ENCODE measurements at places on chromosomes 3 and 15. TPM values are rescaled to one million over a fixed set of nuclear protein-coding genes. Genes with fewer than 3 reads are reported as not detected.
A peak's percentile ranks its signal among the peaks of the same experiment; 100 is the strongest.

The LIPH gene
- total RNA-seq: not detected

The KCNMB2 gene
- not detected for total RNA-seq

DNA sequence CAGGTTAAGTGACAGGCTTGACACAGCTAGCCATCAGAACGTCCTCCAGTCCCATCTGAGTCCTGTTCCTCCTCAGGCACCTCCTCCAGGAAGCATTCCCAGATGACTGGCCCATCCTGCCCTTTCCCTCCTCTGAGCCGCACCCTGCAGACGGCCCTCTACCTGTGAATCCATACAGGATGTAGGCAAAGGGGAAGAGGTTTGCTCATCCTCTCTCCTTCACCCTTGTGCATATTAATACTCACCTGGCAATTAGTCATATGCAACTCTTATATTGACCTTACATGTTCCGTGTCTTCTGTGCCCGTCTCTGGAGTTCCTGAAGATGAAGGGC, 61.9 kb downstream of the SMAD3 start:
- no peak for DNase-seq
- H3K36me3 ChIP-seq: no peaks in the 10 kb centered on the region
- H3K27ac ChIP-seq: no peak overlapping the region
- H3K4me3 ChIP-seq: no peak overlapping the region
- H3K27me3 ChIP-seq: no peaks in the 10 kb centered on the region

DNA sequence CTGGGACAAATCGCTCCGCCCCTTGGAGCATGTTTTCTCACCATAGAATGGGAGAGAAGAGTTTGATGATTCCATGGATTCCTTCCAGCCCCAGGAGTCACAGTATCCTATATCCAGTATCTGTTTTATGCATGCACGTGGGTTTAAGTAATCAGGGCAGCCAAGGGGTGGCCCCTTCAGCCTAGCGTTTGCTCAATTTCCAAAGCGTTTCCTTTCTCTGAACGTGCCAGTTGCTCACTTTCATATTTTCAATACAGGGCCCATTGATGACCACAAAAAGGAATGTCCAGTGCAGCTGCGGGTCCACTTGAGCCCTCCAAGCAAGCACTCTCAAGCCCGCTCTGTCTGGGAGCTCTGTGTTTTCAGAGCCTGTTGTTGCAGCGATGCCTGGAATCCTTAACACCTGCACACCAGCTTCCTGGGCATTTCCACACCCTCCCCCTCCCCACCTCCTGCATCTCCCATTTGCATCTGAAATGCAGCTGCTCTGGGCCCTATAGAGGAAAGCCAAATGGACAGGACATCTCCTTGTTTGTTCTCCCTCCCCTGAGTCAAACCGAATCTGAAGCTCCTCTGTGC, 164.3 kb upstream of the LPP start:
- no peak overlapping the region for H3K27ac ChIP-seq
- H3K36me3 ChIP-seq: no peaks in the 10 kb centered on the region
- no peaks in the 10 kb centered on the region for H3K27me3 ChIP-seq
- no peak overlapping the region for H3K4me3 ChIP-seq
- H3K4me1 ChIP-seq: peaks cover 58% of the 10 kb centered on the region
- DNase-seq: no peak

The TAGLN3 gene
- total RNA-seq: 0.89 TPM

DNA sequence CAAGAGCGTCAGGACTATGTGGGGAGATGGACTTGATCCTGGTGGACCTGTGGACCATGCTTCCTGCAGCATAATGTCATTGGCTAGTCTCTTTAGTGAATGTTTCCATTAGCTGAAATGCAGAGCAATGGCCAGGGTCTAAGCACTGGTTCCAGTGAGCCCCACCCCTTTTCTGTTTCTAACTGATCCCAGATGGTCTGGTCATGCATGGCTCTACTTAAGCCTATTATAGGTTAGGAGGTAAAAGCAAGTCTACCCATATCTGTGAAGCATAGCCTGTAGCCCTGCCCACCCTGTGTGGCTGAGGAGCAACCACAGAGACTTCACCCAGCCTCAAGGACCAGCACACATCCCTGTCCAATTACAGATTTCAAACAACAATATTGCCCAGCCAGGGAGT, 419.2 kb downstream of the ZNF385D start:
- H3K4me1 ChIP-seq: peaks cover 2% of the 10 kb centered on the region
- DNase-seq: no peak
- H3K36me3 ChIP-seq: no peaks in the 10 kb centered on the region
- H3K4me3 ChIP-seq: no peak overlapping the region
- H3K27ac ChIP-seq: no peak overlapping the region

GRCh38 chr3:15726043-15726442, 71.7 kb downstream of the ANKRD28 start:
- no peaks in the 10 kb centered on the region for H3K27me3 ChIP-seq
- peaks cover 23% of the 10 kb centered on the region for H3K36me3 ChIP-seq
- peak overlapping the region; percentile 37 for H3K27ac ChIP-seq
- peaks cover 14% of the 10 kb centered on the region for H3K4me1 ChIP-seq

DNA sequence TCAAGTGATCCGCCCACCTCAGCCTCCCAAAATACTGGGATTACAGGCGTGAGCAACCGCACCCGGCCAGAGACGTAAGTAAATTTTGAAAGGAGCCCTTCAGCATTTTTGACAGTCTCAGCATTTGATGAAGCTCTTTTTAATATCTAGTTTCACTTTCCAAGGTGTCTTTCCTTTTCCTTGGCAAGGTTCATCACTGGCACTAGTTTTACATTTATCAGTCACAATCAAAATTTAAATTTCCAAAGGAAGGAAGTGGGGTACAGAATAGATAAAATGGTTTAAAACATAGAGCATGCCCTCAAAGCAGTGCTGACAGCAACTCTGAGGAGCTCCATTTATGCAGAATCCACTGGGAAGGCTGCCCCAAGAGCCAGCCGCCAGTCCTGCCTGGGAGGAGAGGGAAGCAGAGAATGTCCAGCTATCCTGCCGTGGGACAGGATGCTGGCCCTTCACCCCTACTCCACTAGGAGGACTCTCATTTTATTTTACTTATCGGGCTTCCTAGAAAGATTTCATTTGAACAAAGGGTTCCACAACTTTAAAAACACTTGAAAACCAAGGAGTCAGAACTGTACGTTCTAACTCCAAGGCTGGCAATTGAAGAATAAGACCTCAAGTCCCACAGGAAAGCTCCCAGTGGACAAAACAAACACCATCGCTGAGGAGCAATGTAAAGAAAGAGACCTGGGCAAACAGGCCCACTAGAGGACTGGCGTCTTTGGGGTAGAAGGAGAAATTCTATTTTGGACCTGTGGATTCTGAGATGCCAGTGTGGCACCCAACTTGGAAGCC, 9.9 kb downstream of the SFMBT1 start:
- no peaks in the 10 kb centered on the region for H3K27me3 ChIP-seq
- H3K36me3 ChIP-seq: peaks cover 2% of the 10 kb centered on the region
- peaks cover 52% of the 10 kb centered on the region for H3K4me1 ChIP-seq
- no peak overlapping the region for H3K27ac ChIP-seq
- H3K4me3 ChIP-seq: no peak overlapping the region

DNA sequence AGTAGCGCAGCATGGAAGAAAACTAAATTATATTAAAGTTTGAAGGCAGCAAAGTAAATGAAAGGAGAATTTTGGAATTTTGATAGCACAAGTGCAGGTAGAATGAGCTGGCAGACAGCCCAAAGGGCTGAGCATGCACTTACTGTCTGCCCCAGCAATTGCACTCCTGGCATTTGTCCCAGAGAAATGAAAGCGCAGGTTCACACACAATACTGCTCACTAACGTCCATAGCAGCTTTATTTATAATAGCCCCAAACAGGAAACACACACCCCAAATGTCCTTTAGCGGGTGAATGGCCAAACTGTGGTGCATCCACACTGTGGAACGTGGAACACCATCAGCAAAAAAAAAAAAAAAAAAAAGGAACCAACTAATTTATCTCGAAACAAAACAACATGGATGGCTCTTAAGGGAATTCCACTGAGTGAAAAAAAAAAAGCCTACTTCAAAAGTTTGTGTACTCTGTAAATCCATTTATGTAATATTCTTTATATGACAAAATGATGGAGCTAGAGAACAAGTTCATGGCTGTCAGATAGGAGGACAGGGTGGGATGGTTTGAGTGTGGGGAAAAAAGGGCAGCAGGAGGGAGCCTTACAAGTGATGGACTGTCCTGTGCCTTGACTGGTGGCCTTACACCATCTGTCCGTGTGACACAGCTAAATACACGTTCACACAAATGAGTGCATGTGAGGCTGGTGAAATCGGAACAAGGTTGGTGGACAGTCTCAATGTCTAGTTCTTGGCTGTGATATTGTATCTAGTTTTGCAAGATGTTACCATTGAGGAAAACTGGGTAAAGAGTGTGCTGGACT, 6.0 kb upstream of the TM2D3 start:
- no peak for DNase-seq
- no peak overlapping the region for H3K4me3 ChIP-seq
- no peaks in the 10 kb centered on the region for H3K27me3 ChIP-seq
- no peaks in the 10 kb centered on the region for H3K36me3 ChIP-seq

The TMEM158 gene
- not detected for total RNA-seq

The PEX11A gene
- total RNA-seq: 3.3 TPM

DNA sequence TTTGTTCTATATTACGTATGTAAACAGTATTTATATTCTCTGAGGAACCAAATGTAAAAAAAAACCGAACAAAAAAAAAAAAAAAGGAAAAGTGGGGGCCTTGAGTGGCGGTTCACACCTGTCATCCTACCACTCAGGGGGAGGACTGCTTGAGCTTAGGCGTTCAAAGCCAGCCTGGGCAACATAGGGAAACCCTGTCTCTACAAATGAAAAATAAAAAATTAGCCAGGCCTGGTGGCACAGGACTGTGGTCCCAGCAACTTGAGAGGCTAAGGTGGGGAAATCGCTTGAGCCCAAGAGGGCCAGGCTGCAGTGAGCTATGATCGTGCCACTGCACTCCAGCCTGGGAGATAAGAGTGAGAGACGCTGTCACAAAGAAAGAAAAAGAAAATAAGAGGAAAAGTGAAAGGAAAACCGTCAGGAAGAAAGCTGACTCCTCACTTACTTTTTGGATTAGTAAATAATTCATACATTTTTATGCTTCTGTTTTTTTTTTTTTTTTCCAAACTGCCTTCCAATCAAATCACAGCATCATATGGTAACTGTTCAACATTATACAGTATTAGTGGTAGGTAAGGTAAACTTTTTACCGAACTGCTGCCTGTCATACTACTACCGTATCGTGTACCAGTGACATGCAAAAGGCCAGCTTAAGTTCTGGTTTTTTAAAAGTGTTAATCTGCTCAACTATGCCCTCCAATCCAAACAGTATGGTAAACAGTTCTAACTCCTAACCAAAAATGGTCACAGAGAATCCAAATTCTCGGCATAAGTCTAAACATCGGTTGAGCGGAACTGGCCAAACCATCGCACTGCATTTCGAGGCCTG, 1.2 kb downstream of the PHC3 start:
- H3K4me1 ChIP-seq: peaks cover 29% of the 10 kb centered on the region
- no peaks in the 10 kb centered on the region for H3K27me3 ChIP-seq
- peak; percentile 25 for DNase-seq
- peaks cover 35% of the 10 kb centered on the region for H3K36me3 ChIP-seq
- peak overlapping the region; percentile 86 for H3K4me3 ChIP-seq

- peaks cover 11% of the 10 kb centered on the region for H3K4me1 ChIP-seq
- H3K27me3 ChIP-seq: no peaks in the 10 kb centered on the region
- H3K4me3 ChIP-seq: no peak overlapping the region
These were observed 11.7 kb downstream of the ABCC5 start for GRCh38 chr3:184005941-184006507.
